ENCODE measurements at places on chromosomes 1 and 21. TPM values are rescaled to one million over a fixed set of nuclear protein-coding genes. Genes with fewer than 3 reads are reported as not detected.
A peak's percentile ranks its signal among the peaks of the same experiment; 100 is the strongest.

- no peak for DNase-seq
Measured at GRCh38 chr1:103514920-103515503, 10.5 kb upstream of the RNPC3 start.

The GUCA2A gene
- total RNA-seq, result not detected

DNA sequence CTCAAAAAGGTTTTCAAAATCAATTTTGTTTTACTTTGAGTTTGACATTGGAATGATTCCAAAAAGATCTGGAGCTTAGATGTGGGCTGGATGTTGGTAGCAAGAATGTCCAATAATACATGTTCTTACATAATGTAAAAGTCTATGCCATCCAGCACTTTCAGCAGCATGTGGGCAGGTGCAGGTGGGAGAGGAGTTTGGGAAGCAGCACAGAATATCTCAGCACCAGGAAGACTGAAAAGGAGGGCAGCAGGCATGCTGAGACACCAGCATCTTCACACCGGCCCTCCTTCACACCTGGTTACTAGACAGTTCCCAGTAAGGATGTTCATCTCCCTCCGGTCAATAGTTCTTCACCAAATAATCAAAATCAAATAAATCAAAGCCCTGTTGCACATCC is 166.6 kb downstream of the ZBTB18 start:
- no peak for DNase-seq

GRCh38 chr21:38202811-38203210 is 54.0 kb upstream of the KCNJ15 start:
- no peak for DNase-seq

The LCE6A gene
- total RNA-seq, result not detected

The NUDT4B gene
- 0.56 TPM for total RNA-seq

The NBPF12 gene
- 10.5 TPM for total RNA-seq

DNA sequence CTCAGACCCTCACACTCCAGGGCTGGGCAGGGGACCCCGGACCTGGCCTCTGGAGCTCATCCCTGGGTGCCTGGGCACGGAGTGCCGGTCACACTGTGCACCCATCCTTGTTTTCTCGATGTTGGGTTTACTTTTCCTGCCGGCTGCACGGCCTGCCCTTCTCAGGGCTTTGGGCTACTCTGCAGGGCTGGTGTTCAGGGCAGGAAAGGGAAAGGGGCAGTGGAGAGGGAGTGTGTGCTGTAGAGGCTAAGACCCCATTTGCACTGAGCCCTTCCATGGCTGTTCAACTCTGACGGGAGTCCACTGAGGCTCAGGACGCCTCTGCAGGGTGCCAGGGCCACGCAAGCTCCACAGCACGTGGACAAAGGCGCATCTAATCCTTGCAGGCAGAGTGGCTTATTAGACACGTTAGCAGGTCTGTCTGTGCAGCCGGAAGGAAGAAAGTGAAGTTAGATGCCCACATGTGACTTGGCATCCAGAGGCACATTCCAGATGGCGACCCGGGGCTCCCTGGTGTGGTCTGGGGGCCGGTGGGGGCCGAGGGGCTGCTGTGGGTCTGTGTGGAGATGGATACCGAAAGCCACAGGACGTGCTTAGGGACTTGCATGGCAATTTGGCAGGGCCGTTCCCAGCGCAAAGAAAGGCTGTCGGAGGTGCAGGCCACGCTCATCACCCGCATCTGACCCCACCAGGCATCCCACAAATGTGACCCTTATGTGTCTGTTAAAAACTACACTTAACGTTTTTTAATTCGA is 33.6 kb downstream of the COL18A1 start:
- no peak for DNase-seq

- no peak for DNase-seq
Measured at GRCh38 chr21:19048098-19048672, 644.6 kb upstream of the TMPRSS15 start.

DNA sequence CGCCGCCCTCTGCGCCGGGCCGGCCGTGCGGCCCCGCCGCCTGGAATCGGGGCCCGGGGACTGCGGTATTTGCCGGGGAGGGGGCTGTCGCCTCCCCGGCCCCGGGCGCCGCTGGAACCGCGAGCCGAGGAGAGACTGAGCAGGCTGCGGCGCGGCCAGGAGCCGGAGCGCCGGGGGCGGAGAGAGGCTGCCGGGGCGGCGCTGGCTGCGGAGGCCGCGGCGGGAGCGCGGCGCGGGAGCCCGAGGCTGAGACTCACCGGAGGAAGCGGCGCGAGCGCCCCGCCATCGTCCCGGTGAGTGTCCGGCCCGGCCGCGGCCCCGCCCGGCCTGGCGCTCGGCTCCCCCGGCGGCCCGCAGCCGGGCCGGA is 746 bp downstream of the DYRK1A start:
- peak; percentile 58 for DNase-seq

The KCNJ9 gene
- total RNA-seq, result not detected

The OR4F29 gene
- not detected for total RNA-seq

DNA sequence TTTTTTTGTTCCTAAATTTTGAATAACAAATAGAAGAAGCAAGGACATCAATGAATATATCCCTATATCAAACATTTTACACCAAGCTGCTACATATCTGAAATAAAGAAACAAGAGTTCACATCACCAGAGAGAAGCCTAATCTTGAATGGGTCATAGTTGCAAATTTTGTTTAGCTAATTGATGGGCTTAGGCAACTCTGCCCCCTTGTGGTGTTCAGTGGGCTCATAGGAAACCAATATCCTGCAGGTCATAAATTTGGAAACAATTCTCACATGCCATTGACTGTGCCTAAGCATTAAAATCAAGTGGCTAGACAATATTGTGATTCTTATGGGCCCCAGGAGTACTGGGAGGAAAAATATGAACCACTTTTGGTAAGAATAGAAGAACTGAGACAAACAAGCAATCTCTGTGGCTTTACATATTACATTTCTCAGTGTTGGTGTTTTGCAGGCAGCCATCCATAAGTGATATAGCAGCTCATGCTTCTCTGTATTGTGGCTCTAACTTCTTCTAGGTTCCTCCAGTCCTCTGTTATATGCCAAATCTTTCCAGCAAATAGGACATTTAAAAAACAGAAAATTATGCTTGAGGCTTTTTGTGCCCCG is 1262.8 kb upstream of the PRMT6 start:
- DNase-seq, result no peak

The VCAM1 gene
- total RNA-seq, result 0.36 TPM

DNA sequence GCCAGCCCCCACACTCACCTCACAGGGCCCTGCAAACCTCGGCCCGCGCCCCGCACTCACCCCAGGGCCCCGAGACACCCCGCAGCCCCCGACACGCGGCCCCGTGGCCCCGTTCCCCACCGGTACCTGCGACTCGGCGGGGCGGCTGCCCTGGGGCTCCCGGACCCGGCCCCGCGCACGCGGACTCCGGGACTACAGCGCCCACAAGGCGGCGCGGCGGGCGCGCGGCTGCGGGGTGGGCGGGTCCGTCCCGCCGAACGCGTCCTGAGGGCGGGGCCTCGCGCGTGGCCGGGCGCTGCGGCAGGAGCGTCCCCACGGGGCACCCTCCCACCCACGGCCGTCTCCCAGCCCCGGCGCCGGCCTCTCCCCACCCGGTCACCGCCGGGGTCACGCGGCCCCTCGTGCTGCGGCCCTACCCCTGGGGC is at the start of gene SLC19A1:
SLC19A1 (minus strand) TSS at position 199 of the 425 bp plus-strand sequence. CDS start 4,481 bp downstream, outside the sequence.
- peak; percentile 85 for DNase-seq

DNA sequence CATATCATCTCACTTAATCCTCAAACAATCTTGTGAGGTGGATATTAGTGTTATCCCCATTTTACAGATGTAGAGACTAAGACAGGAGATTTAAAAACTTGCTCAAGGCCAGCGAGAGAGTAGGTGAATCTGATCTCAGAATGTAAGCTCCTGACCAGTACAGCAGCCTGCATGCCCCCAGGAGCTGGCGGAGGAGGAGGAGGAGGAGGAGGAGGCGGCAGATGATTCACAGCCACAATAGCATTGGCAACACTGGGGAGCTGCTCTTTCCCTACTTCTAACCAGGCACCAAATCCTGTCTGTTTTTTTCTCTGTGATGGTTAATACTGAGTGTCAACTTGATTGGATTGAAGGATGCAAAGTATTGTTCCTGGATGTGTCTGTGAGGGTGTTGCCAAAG is 243.2 kb downstream of the ATG4C start:
- DNase-seq, result no peak

DNA sequence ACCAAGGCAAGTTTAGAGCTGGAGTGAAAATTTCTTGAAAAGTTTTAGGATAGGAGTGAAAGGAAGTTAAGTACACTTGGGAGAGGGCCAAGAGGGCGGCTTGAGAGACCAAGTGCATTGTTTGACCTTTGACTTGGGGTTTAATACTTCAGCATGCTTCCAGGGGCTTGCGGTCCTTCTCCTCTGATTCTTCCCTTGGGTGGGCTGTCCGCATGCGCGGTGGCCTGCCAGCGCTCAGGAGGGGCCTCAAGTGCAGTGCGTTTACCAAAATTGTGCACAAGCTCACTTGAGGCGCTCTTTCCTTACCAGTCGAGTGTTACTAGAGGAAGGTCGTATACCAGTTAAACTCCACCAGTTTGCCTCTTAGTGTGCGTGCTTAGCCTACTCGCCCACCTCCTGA is 91.3 kb upstream of the LYST start:
- DNase-seq, result no peak

The C1orf122 gene
- total RNA-seq, result 21.4 TPM

DNA sequence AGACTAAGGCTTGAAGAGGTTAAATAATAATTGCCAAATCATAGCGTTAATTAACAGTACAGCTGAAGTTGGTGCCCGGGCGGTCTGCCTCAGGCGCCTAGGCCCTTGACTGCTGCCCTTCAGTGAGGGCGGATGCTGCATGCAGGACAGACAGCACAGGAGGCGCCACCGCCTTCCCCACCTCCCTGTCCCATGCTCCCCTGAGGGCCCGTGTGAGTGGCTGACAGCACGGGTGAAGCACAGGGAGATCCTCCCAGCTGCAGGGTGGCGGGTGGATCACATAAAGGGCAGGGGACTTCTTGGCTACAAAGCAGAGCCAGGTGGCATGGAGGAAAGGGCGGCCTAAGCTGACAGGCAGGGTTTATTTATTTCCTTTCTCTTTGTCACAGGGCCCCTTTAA is 49.1 kb downstream of the DDX20 start:
- DNase-seq, result no peak

DNA sequence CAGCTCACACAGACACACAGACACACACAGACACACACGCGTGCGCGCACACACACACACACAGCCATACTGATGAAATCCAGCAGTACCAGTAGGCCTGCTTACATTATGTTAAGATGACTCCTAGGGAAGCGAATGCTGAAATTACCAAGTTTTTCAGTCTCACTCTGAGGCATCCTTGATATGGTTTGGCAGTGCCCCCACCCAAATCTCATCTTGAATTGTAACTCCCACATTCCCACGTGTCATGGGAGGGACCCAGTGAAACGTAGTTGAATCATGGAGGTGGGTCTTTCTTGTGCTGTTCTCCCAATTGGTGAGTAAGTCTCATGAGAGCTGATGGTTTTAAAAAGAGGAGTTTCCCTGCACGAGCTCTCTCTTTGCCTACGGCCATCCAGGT is 64.1 kb downstream of the TIAM1 start:
- no peak for DNase-seq

DNA sequence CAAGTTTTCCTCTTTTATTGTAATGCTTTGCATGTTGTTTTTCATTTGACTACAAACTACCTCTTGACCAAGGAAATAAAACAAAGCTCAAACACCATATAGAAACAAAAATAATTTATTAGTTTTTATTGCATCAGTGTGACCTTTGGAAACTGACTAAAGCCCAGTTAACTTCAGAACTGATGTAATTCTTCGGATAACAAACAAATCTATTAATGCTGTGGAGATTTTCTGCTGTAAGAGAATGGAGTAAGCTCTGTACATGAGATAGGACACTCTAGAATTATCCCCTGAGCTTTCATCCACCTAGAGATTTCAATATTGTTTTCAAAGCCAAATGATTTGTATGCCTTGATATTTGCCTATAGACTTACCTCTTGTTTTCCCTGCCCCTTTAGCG is 154.0 kb upstream of the KCNK2 start:
- DNase-seq, result no peak

DNA sequence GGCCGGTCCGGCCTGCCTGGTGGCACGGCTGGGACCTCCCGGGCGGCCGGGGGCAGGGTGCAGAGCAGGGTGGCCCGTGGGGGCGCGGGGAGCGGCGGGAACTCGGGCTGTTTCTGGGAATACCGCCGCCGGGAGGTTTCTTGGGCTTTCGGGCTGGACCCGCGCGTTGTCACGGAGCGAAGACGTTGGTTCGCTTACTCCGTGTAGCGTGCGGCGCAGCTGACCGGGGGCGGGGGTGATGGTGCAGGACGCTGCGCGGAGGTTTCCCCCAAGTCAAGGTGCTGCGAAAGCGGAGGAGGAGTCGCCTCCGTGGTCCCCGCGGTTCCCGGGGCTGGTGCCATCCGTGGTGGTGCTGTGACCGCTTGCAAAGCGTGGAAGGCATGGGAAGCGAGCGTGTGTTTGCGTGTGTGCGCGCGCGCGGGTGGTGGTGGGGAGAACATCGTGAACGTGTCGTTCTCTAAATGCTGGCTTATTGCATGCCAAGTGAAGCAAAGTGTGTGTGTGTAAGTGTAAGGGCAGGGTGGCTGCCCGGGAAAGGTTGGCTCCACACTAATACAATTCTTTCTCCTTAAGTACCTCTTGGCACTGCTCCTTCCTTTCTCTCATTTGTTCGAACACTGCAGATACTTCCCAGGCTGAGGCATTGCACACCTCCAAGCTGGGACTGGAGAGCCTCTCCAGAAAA is 1.1 kb downstream of the RYR2 start:
- DNase-seq, result peak; percentile 3

The MROH9 gene
- total RNA-seq, result not detected

The IFT25 gene
- 73.0 TPM for total RNA-seq

The SLC44A3 gene
- total RNA-seq, result not detected

GRCh38 chr1:229339086-229339485 is 3.8 kb downstream of the CCSAP start:
- DNase-seq, result no peak
